ENCODE measurements at places on chromosomes 7 and 10.
A peak's percentile ranks its signal among the peaks of the same experiment; 100 is the strongest.

- DNase-seq = no peak
These were observed 232.9 kb downstream of the DYNC1I1 start for GRCh38 chr7:96005271-96005670.

DNA sequence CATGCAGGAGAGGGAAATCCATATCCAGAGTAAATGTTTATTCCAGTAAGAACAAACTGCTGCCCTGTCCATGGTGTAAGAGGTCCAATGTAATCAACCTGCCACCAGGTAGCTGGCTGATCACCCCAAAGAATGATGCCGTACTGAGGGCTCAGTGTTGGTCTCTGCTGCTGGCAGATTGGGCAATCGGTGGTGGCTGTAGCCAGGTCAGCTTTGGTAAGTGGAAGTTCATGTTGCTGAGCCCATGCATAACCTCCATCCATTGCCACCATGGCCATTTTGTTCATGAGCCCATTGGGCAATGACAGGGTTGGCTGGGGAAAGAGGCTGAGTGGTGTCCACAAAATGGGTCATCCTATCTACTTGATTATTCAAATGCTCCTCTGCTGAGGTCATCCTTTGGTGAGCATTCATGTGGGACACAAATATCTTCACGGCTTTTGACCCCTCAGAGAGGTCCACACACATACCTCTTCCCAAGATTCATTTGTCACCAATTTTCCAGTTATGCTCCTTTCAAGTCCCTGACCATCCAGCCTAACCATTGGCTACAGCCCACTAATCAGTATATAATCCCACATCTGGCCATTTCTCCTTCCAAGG, 23.3 kb upstream of the PAPSS2 start:
- DNase-seq = no peak

DNA sequence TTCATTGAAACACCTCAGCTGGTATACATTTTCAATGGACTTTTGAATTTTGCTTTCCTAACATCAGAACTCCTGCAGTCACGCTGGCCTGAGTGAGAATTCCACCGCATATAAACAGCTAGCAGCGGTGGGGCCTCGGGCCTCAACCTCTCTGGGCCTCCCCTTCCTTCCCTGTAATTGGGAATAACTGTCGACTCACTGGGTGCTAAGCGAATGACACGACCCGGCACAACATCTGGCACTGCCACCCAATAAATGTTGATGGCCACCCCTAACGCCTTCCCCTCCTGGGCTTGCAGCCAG, 670 bp downstream of the RCC1L start:
- no peak for DNase-seq

- DNase-seq = no peak
These were observed 255.5 kb downstream of the SNX10 start for GRCh38 chr7:26547156-26547555.

- no peak for DNase-seq
These were observed 91.1 kb downstream of the SORCS3 start for GRCh38 chr10:104732222-104732621.

- no peak for DNase-seq
These were observed 175.3 kb downstream of the JAZF1 start for GRCh38 chr7:28005075-28005846.

DNA sequence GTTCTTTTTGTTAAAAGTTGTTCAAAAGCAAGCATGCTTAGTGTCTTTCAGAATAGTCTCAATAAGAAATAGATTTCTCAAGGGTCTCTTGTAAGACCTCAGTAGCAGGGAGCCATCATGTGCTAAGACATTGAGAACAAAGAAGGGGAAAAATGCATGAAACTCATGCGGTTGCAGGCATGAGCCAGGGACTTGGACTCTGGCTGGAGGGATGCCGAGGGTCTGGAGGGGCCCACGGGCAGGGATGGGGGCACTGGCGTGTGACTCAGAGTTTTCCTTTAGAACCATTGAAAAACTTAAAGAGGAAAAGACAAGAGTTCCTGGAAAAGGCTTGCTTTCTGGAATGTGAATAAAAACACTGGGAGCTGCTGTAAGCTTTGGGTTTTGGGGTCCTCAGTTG, 253.3 kb downstream of the CCDC3 start:
- no peak for DNase-seq

DNA sequence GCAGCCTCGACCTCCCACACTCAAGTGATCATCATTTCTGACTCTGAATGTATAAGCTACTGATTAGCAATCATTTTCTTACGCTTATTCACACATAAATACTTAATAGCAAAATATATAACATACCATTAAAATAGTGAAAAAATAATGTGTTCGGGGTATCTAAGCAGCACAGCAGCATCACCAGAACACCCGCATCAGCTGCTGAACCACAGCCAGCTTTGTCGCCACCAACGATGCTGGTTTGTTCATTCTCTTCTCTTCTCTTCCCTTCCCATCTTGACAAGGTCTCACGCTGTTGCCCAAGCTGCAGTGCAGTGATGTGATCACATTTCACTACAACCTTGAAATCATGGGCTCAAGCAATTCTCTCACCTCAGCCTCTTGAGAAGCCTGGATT, 425.1 kb upstream of the LRGUK start:
- no peak for DNase-seq

DNA sequence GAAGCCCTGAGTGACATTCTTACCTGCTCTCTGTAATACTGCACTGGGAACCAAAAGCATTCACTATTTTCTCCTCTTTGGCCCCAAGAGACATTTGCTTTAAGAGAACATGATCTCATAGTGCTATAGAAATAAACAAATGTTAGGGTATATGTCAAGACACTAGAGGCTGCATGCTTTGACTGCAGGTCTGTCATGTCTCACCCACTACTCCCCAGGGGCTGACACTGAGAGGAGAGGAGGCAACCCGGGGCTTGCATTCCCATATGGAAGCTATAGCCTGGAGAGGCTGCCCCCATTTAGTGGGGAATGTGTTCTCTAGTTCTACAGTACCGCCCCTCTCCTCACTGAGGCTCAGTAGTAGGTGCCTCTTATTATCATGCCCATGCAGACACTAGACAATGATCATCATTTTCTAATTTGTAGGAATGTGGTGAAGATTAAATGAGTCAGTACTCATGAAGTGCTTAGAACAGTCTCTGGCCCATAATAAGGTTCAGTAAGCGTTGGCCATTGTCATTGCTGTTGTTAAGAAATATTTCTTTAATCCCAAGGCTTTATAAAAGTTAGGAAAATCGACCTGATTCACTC, 4.9 kb upstream of the SLF2 start:
- DNase-seq = no peak

DNA sequence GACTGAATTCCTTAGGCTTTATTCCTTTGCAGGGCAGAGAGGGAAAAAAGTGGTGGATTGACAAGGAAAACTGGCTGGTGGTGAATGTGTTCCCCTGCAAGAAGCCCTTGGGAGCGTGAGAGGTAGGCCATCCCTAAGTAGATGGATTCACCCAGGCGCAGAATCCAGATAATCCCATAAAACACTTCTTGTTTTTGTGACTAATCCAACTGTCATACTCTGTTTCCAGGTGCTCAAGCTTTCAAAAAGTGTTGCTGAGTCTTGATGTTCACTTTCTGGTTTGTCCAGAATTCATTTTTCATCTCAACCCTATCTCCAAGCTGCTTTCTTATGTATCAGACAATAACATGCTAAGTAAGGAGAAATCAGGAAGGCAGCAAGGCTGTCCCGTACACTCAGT, 250.8 kb upstream of the HABP2 start:
- DNase-seq = no peak

DNA sequence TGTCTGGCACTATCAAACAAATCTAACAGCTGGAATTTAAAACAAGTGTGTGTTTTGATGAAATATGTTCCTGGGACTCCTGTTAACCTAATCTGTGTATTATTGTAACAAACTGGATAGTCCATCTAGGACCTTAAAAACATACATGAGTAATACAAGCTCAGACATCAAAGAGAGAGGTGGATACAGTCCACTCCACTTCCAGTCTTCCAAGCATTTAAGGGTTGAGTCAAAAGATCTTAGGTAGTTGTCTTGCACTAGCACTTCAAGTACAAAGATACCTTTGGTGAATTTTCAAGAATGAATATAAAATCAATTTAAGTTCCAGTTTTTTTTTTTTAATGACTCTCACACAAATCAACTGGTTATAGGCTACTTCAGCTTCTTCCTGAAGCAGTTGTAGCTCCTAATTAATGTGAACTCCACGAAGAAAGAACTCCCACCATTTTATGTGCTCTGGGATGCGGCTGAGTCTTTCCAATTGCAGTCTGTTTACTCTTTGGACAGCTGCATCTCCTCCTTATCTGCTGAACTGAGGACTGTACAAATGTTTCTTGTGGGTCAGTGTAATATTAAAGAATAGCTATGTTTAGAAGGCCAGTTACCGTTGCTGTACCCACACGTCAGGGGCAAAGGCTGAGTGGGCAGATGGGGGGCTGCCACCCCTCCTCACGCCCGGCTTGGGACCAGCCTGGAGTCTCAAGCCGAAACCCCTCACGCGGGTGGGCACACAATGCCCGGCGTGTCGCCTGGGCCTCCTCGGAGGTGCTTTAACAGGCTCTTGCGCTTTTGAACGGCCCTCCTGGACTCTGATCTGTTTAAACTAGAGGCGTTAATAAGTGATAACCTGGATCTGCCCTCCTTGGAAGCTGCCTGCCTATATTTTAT, 2.9 kb upstream of the IGF2BP3 start:
- DNase-seq = no peak

DNA sequence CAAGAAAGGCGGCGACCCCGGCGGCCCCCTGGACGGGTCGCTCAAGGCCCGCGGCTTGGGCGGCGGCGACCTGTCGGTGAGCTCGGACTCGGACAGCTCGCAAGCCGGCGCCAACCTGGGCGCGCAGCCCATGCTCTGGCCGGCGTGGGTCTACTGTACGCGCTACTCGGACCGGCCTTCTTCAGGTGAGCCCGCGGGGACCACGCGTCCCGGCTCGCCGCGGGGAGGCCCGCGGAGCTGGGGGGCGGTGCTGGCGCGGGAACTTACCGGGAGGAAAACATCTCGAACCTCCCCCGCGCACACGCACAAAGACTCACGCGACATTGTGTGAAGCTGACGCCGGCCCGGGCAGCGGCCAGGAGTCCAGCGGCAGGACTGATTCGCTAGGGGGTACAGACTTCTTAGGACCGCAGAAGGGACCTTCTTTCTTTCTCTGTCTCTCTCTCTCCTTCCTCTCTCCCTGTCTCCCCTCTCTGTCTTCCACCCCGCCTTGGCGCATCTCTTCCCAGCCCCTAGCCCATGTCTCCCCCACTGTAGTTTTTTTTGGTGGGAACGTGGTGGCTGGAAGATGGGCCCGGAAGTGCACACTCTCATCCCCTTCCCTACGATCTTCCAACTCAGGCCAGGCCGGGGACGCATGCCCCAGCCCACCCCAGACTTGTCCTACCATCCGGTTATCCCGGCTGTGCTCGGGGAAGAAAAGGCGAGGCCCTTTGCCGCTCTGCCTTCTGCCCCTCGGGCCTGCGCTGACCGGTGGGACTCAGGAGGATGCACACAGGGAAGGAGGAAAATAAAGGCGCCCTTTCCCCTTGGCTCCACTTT, 1.2 kb downstream of the EN2 start:
- DNase-seq = no peak

DNA sequence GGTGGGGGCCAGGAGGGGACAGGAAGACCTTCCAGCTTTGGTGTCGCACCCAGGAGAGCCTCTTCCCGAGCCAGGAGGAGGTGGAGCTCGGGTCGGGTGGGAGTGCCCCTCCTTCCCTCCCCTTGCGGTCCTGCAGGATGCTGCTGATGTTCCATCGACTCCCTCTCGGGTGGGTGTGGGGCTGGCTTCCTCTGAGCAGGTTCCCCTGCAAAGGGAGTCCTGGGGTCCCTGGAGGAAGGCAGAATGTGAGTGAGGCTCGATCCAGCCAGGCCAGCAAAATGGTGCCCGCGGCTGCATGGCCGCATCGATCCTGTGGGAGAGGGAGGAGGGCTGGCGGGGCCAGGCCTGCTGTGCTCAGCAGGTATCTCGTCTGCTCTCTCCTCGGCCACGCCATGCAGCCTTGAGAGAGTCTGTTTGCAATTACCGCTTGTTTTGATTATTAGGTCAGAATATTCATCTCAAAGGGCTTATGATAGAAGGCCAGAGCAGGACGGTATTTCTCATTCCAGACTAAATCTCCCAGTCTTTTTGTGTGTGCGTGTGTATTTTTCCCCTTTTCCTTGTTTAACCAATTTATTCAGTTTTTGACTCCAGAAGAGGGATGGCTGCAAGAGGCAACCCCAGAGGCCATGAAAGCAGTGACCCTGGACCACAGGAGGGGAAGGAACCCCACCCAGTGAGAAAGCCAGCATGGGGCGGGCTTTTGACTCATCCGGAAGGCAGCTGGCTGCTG, 137.3 kb upstream of the ZMIZ1 start:
- no peak for DNase-seq

GRCh38 chr10:43263551-43264343, 3.1 kb downstream of the RASGEF1A start:
- no peak for DNase-seq

DNA sequence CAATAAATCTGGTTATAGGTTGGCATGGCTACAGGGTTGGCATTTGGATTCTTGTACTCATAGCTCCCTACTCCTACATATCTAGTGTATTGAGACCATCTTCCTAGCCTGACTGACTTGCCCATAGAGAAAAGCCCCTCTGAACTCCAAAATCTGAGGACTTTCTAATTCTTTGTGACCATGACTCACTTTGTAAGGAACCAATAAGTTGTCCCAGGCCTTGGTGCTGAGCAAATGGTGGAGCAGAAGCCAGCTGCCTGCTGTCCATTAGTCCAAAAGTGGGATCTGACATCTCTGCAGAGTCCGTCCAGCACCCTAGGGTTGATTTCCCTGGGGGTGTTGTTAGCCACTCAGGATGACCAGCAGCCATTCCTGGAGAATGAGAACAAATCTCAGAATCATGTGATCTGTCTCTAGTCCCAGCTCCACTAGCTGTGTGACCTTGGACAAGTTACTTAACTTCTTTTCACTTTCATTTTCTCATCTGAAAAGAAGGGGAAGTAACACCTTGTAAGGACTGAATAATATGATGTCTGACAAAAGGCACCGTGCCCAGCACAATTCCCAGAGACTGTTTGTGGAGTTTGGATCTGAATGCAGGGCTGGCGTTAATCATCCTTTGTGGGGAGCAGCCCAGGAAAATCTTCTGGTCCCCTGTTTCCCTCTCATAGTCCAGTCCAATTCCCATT, 44.1 kb downstream of the MTURN start:
- no peak for DNase-seq

DNA sequence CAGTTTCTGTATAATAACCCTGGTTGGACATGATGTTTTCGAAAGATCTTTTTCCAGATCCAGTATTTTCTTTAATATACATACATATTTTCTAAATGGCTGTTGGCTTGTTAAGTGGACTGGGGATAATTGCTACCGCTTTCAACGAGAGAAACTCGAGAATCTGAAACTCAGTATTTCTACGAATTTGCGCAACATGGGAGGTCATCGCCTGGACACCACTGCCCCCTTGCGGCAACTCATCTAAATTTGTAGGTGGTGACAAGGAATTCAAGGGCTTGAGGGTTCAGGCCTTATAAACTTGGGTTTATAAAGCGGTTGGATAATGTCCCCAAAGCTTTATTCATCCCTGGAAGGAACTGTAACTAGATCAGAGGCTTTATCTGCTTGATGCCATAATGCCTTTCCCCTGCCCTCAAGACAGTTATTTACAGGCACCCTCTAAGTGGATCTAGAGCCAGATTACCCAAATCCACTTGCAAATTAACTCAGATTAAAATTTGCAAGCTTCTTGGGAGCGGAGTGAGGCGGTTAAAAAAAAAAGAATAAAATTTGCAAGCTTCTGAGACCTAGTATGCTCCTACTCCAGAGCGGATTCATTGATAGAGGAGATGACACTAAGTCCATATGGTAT, 21.3 kb upstream of the KCNK18 start:
- DNase-seq = peak; percentile 74

All from activated CD4-positive, alpha-beta T cell treated with anti-CD3 and anti-CD28 coated beads for 24 hours (primary cell).